ENCODE measurements at places on chromosomes 1 and 21. TPM values are rescaled to one million over a fixed set of nuclear protein-coding genes. Genes with fewer than 3 reads are reported as not detected.

C8B gene
- not detected for total RNA-seq

- DNase-seq, result no peak
- H3K27ac ChIP-seq, result no peak overlapping the region
- H3K36me3 ChIP-seq, result no peaks in the 10 kb centered on the region
- H3K4me1 ChIP-seq, result peaks cover 10% of the 10 kb centered on the region
Observed at GRCh38 chr1:160547422-160547821, 24.4 kb upstream of the SLAMF6 start.

DNA sequence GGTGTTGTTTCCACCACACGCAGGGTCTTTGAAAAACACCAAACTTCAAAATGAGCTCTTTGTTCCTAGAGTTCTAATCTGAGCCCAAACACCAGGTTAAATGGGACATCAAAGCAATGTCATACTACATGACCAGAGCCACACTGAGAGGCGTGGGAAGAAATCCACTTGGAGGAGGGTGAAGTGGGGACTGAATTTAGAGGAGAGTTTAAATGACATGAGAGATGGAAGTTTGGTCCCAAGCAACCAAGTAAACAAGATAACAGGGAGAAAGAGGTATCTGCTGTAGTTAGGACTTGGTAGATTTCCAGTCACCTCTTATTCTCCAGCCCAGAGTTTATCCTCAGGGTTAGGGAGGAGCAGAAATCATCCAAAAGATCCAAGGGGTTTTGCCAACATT lies 290.9 kb upstream of the FAM78B start:
- DNase-seq, result no peak
- H3K36me3 ChIP-seq, result no peaks in the 10 kb centered on the region
- H3K27me3 ChIP-seq, result no peaks in the 10 kb centered on the region
- H3K27ac ChIP-seq, result no peak overlapping the region
- no peak overlapping the region for H3K4me3 ChIP-seq

SYT6 gene
- total RNA-seq, result not detected

Measured in Peyer's patch (tissue), 4 donors.